ENCODE measurements at places on chromosomes 1 and 21.
A peak's percentile ranks its signal among the peaks of the same experiment; 100 is the strongest.

DNA sequence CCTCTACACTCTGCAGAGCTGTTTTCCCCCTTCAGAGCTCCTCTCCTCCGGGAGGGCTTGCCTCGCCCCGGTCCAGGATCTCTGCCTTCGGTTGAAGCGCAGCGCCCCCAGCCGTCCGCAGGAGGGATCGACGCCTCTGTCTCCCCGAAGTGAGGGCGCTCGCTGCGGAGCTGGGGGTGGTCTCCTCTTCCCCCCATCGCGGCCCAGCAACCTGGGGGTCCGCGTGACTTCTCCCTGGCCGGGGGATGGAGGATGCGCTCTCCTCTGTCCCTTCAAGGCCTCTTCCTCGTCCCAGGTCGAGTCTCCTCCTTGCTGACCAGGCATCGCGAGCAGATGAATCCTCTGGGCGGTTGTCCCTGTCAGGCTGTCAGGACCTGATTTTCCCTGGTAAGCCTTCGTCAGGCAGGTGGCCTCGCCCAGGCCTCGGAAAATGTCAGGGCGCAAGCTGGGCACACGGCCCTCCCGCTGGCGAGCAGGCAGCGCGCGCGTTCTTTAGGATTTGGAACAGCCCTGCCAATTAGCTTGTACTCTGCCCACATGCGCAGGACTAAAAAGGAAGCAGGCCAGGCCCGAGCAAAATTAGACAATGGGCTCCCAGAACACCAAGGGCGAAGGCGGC lies 90.5 kb downstream of the EDEM3 start:
- peak; percentile 23 for DNase-seq

DNA sequence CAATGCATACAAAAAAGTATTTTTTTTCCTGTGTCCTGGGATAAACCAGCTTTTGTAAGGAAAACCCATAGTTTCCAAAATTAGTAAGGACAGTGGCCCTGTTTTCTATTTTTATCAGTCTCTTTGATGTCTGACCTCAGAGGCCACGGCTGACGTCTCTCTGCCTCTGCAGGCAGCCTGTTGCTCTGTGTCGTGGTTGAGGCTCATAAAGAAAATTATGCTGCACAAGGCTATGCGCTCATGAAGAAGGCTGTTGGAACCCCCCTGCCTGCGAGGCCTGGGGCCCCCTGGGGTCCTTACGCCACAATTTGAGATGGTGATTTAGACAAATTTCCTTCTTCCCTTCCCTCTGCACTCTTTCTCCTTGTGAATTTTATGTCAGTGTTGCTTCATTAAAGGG lies 48.9 kb downstream of the AGPAT3 start:
- DNase-seq, result no peak

DNA sequence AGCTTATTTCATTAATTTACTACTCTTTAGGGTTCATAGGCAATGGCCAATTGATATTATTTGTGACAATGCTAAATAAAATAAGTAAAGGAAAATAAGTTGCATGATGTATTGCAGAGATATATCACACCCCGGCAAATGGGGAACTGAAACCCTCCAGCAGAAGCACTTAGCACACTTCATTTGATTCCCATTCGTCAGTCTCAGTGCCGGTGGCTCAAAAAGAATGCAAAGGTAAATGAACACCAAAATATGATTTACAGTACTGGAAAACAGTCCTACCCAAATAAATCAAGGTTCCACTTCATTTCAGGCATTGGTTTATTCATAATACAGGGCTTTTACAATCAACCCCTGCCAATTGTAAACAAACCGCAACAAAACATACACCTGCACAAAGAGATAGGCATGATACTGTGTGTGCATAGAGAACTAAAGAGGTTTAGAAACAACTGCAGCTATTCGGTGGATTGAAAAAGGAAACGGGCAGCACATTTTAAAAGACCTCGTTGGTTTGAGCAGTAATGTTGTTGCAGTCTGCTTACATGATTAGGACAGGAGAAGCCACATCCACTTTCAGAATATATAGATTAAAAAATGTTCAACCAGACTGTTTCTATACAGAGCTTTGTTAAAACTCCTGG lies 1019.2 kb downstream of the TTLL7 start:
- DNase-seq, result no peak

DNA sequence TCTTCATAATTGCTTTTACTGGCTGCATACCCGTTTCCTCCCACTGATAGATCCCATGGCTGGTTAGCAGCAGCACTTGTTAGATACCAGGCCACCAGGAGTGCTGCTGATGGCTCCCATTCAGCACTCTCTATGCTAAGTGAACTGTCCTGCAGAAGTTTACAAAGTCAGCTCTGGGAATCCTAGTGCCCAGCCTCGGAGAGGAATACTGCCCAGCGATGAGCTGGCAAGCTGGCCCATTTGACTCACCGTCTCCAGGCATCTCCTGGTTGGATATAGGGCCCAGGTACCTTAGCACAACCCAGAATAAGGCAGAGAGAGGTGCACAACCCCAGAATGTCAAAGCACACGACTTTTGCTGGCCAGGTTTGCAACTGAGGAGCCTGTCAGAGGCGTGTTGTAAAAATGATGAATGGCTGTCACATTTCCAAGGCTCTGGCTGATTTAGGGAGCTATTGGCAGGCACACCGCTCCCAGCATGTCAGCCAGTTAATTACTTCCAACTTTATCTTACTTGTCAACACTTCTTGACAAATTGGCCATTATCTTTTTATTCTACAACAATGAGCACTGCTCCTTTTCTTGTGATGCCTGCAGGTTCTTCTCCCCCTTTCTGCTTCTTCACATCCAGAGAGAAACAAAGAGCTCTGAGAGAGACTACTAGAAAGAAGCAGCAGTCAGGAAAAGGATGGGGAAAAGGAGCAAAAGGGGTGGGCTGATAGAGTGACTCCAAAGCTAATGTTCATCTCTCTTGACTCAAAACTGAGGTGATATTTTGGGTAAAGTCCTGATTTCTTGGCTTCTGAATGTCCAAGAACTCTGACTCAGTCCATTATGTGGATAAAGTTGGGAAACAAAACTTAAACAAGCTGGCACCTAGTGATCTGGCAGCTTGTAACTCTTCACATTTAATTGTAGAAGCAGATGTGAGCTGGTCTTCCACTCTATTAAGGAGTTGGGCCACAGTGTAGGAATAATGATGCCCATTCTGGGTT lies 10.8 kb upstream of the ANGPTL7 start:
- no peak for DNase-seq

GRCh38 chr1:172451002-172451443 lies 7.2 kb upstream of the PIGC start:
- DNase-seq, result no peak

DNA sequence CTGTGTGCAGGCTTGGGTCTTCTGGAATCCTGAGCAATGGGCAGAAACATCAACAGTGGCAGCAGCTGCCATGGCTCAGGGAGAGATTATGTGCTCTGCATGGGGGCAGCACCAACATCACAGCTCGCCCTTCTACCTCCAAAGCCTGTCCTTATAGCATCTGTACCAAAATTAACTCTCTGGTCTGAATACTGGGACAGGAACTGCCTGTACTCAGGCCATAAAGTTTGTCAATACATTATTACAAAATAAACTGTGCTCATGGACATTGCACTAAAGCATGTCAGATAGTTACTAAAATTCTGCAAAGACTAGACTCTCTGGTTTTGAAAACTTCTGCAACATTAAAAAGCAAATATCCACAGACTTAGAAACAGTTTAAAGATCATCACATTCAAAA lies 91.6 kb downstream of the ZC3H11B start:
- DNase-seq, result no peak

GRCh38 chr21:45450423-45451090 lies 45.6 kb downstream of the COL18A1 start:
- DNase-seq, result no peak

- DNase-seq, result no peak
These were observed 9.5 kb upstream of the RNF186 start for GRCh38 chr1:19824541-19824940.

- no peak for DNase-seq
These were observed 221.1 kb upstream of the PBX1 start for GRCh38 chr1:164337885-164338284.

- no peak for DNase-seq
These were observed 62.8 kb upstream of the C1orf146 start for GRCh38 chr1:92154934-92155333.

- no peak for DNase-seq
These were observed 30.3 kb upstream of the FMOD start for GRCh38 chr1:203381151-203381751.

GRCh38 chr1:235077571-235078479 lies 50.8 kb downstream of the TOMM20 start:
- DNase-seq, result peak; percentile 33

- no peak for DNase-seq
These were observed 87.7 kb upstream of the TNFSF4 start for GRCh38 chr1:173294843-173295242.

DNA sequence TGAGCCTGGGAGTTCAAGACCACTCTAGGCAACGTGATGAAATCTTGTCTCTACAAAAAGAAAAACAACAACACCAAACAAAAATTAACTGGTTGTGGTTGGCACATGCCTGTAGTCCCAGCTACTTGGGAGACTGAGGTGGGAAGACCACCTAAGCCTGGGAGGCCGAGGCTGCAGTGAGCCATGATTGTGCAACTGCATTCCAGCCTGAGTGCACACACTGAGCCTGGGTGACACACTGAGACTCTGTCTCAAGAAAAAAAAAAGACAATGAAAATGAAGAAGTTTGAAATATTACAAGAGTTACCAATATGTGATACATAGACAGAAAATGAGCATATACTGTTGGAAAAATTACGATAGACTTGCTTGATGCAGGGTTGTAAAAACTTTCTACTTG lies 31.9 kb downstream of the PDC start:
- DNase-seq, result no peak

- no peak for DNase-seq
These were observed 27.3 kb upstream of the VPS13D start for GRCh38 chr1:12202577-12202976.

- DNase-seq, result no peak
These were observed 32.0 kb upstream of the EXO1 start for GRCh38 chr1:241816008-241816407.

DNA sequence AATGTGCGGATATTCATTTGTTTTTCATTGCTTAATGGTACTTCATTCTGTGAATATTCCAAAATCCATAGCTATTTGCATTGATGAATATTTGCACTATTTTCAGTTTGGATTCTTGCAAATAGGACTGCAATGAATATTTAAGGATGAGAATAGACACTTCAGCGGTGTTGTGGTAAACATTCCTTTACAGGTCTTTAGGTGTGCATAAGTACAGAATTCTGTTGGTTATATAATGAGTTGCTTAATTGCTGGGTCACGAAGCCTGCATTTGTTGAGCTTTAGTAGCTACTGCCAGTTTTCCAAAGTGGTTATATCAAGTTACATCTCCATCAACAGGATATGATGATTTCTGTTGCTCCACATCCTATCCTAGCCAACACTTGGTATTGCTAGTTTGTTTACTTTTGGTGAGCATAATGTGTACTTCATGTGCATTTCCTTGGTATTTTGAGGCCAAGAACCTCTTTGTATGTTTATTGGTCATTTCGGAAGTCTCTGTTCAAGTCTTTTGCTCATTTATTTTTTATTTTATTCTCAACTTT lies 64.2 kb upstream of the CYYR1 start:
- no peak for DNase-seq

- no peak for DNase-seq
These were observed 24.6 kb downstream of the KCNK1 start for GRCh38 chr1:233638513-233638912.

GRCh38 chr1:234628089-234628488 lies 18.1 kb upstream of the IRF2BP2 start:
- DNase-seq, result no peak

DNA sequence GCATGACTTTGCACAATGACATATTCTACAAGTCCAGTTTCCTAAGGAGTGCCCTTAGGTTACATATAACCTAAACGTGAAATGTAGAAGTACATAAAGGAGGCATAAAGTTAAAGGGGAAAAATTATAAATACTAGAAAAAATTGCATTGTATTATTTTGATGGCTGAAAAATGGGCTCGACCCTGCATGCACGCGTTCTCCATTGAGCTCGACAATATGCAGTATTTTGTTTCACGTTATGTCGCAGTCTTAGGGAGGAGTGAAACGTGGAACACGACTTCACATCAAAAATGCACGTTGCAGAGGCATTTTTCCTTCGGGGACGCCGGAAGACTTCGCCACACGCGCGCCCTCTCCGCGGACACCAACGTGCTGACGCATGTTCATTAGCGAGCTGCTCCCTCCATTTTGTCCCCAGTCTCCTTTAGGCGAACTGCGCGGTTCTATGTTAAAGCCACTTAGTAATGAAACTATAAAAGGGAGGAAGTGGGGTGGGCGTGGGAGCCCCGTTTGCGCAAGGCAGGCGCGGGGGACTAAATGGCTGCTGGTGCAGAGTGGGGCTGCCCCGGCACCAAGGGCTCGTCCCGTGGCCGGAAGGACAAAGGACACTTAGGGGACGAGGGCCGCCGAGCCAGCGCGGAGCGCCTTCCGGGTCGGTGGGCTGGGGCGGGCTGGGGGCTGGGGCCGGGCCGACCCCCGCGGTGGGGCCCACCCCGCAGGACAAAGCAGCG lies 749 bp upstream of the COX20 start:
- DNase-seq, result peak; percentile 92
